ENCODE measurements at places on chromosomes 7 and 10. TPM values are rescaled to one million over a fixed set of nuclear protein-coding genes. Genes with fewer than 3 reads are reported as not detected.
A peak's percentile ranks its signal among the peaks of the same experiment; 100 is the strongest.

- DNase-seq, result no peak
Measured at GRCh38 chr7:94974423-94974822, 67.0 kb downstream of the PPP1R9A start.

GRCh38 chr10:71724539-71724938 is 5.0 kb upstream of the C10orf105 start:
- DNase-seq, result no peak

DNA sequence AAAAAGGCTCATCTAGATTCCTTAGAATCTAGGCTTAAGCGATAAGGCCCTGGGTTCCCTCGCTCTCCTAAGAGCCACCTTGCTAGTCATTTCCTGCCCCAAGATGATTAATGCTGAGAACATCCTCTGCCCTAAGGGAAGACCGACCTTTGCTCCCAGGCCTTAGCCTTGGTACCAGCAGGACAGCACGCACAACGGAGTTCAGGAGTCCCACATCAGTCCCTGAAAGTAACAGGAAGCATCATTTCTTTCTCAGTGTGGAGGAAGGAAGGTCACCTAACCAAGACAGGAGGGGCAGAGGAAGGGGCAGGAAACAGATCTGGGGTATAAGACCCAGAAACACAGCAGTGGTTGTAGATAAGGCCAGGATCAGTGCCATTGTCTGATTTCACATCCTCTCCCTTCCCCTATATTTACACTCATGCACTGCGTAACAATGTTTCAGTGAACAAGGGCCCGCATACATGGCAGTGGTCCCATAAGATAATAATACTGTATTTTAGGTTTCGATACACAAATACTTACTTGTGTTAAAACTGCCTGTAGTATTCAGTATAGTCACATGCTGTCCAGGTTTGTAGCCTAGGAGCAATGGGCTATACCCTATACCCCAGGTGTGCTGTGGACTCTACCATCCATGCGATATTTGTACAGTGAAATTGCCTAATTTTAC is 8.1 kb upstream of the FAM107B start:
- peak; percentile 78 for DNase-seq

GRCh38 chr10:29174389-29174788 is 114.5 kb upstream of the LYZL1 start:
- no peak for DNase-seq

DNA sequence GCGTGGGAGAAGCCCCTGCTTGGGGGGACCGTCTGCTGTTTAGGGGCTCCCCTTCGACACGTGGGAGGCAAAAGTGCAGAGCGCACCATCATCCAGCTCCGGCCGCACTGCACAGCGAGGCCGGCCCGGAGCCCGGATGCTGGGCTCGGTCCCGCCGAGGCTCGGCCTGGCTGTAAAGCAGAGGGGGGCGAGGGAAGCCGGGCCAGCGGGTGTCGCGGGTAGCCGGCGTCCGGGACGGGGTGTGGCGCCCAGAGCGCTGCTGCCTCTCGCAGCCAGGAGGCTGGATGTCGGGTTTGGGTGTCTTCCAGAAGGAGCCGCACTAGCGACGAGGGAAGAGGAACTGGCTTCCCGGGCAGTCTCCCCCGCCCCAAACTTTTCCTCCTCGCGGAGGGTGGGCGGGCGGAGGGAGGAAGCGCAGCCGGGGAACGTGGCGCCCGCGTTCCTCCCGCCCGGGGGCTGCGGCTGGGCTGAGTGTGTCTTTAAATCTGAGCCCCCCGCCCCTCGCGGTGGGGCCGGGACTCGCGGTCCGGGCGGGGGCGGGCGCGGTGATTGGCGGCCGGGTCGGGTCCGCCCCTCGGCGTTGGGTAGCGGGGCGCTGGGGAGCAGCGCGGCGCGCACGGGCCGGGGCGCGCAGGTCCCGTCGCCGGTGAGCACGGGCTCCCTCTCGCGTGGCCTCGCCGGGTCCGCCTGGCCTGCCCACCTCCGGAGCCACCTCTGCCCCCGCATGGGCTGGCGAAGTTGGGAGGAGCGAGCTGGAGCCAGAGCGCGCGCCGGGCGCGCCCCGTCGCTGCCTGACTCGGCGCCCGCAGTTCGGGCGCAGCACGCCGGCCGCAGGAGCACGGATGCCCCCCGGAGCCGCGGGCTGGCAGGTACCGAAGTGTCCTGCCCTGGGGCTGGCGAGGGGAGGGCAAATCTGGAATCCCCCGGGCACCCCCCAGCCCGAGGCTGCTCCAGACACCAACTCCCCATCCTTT is at the start of gene PALD1:
Gene PALD1, plus strand, starts transcription at position 577 of the 974 bp plus-strand sequence. CDS start 47,185 bp downstream, outside the sequence.
- peak; percentile 72 for DNase-seq

MRPS33 gene
- 82.9 TPM for polyA plus RNA-seq

Data from hepatocyte (in vitro differentiated cells).